ENCODE measurements at places on chromosomes 12 and 14.
A peak's percentile ranks its signal among the peaks of the same experiment; 100 is the strongest.

DNA sequence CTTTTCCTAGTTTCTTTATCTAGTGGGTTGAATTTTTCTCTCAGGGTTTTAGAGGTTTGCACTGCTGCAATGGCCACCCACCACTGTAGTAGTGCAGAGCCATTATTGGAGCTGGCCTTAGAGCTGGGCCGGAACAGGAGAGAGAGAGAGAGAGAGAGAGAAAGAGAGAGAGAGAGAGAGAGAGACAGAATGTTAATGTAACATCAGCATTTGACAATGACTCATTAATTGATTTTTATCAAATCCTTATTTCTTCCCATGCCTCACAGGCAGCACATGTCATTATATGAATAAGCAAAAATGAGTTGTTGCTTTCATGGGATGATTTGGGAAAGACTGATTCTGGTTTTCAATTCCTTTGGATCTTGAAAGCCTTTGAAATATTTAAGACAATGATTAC, 76.3 kb upstream of the PPP4R3A start:
- H3K4me1 ChIP-seq = no peaks in the 10 kb centered on the region
- H3K36me3 ChIP-seq = no peaks in the 10 kb centered on the region
- H3K4me3 ChIP-seq = no peak overlapping the region
- peaks cover 12% of the 10 kb centered on the region for H3K27me3 ChIP-seq

GRCh38 chr12:82880442-82880901, 193.8 kb downstream of the TMTC2 start:
- no peak overlapping the region for H3K27ac ChIP-seq
- no peaks in the 10 kb centered on the region for H3K27me3 ChIP-seq
- H3K36me3 ChIP-seq = no peaks in the 10 kb centered on the region

DNA sequence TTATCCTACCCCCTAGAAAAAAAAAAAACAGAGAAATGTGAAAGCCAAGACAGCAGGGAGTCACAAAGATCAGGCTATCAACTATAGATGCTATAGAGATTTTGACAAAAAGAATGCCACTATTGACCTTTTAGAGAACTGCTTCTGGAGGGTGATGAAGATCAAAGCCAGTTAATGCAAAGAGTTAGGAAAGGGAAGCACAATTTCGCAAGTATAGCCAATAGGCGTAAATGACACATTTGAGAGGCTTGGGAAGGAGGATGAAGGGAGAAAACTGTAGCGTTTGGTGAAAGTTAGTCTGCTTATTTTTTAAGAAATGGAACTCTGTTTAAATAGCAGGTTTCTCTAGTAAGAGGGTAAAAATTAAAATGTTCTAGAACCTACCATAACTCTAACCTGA, 190.7 kb downstream of the DUSP6 start:
- DNase-seq = no peak
- H3K27ac ChIP-seq = peak overlapping the region; percentile 74
- H3K36me3 ChIP-seq = no peaks in the 10 kb centered on the region
- H3K4me3 ChIP-seq = no peak overlapping the region
- H3K4me1 ChIP-seq = peaks cover 54% of the 10 kb centered on the region

DNA sequence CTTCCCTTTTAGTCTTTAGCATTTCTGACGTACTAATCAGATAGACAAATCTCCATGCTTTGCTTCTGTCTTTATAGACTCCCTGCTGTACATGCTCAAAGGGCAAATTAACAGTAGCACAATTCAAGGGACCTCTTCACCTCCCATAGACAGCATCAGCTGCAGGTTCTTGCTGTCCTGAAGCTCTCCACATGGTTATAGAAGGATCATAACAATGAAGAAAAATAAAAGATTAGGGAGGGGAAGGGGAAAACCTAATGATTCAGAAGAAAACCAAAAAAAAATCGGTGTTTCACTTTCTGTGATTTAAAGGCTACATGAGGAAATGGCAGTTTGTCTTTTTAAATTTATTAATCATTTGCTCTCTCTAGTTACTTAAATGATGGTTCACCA, 155.5 kb downstream of the PTCSC3 start:
- no peaks in the 10 kb centered on the region for H3K27me3 ChIP-seq
- no peaks in the 10 kb centered on the region for H3K36me3 ChIP-seq
- DNase-seq = no peak
- no peak overlapping the region for H3K4me3 ChIP-seq
- no peaks in the 10 kb centered on the region for H3K4me1 ChIP-seq
- H3K27ac ChIP-seq = no peak overlapping the region

- peaks cover 58% of the 10 kb centered on the region for H3K36me3 ChIP-seq
- H3K4me3 ChIP-seq = no peak overlapping the region
- DNase-seq = no peak
- no peaks in the 10 kb centered on the region for H3K27me3 ChIP-seq
These were observed 86.0 kb upstream of the ATF1 start for GRCh38 chr12:50677858-50678257.

- no peak overlapping the region for H3K27ac ChIP-seq
- H3K36me3 ChIP-seq = no peaks in the 10 kb centered on the region
- H3K27me3 ChIP-seq = no peaks in the 10 kb centered on the region
- DNase-seq = no peak
These were observed 81.2 kb downstream of the SPPL3 start for GRCh38 chr12:120822832-120823503.

- no peak overlapping the region for H3K27ac ChIP-seq
- no peak for DNase-seq
- peaks cover 39% of the 10 kb centered on the region for H3K36me3 ChIP-seq
- no peaks in the 10 kb centered on the region for H3K4me1 ChIP-seq
- no peaks in the 10 kb centered on the region for H3K27me3 ChIP-seq
These were observed 12.2 kb downstream of the EIF5 start for GRCh38 chr14:103346286-103346685.

DNA sequence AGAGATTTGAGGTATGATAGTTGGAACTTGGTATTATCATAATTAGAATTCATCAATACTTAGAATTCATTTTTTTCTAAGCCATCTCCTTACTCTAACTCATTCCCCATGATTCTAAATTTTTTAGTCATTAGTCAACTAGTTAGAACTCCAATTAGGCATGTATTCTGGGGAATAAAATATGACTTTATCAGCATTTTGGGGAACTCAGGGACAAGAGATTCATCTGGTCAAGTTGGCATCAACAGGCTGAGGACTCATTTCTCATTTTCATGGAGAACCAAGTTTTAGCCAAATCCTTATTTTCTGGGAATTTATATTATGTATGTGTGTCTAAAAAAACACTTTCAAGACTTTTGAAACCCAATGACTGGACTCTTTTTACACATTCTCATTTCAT, 29.2 kb downstream of the DIP2B start:
- peaks cover 66% of the 10 kb centered on the region for H3K4me1 ChIP-seq
- no peak overlapping the region for H3K4me3 ChIP-seq
- no peak for DNase-seq
- no peaks in the 10 kb centered on the region for H3K36me3 ChIP-seq
- no peaks in the 10 kb centered on the region for H3K27me3 ChIP-seq

DNA sequence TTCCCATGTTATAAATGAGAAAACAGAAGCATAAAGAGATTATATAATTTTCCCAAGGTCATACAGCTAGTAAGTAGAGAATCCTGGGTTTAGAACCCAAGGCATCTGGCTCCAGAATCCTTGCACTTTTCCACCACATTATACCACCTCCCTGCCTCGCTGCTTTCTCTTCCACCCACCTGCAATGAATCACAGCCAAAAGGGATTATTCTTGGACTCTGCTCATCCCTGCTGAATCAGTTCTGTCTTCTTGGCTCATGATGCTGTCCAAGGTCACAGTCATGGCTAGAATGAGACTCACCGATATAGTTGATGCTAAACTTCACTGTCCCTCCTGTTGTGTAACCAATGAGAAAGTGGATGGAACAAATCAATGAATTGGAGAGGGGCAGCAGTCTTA, 356.6 kb downstream of the FUT8 start:
- H3K4me3 ChIP-seq = no peak overlapping the region
- H3K36me3 ChIP-seq = no peaks in the 10 kb centered on the region
- no peak overlapping the region for H3K27ac ChIP-seq
- H3K27me3 ChIP-seq = no peaks in the 10 kb centered on the region
- DNase-seq = no peak
- H3K4me1 ChIP-seq = no peaks in the 10 kb centered on the region

DNA sequence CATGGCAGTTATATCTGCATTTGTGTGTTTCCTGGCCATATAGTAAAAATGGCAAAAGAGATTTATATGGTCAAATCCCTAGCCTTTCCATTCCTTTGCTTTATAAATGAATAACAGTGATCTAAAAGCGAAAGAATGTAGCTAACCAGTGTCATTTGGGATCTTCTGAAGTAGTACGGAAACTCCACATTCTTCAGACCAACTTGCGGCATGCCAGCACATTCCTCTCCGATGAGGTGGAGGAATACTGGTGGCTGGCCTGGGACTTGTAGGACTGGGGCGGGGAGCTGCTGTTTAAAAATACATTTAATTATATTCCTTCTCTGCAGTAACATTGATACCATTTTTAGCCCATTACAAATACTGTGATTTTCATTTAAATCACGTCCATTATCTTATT, 85.3 kb downstream of the SAMD4A start:
- peak; percentile 90 for DNase-seq
- H3K36me3 ChIP-seq = no peaks in the 10 kb centered on the region
- H3K4me3 ChIP-seq = peak overlapping the region; percentile 28
- peaks cover 51% of the 10 kb centered on the region for H3K4me1 ChIP-seq

DNA sequence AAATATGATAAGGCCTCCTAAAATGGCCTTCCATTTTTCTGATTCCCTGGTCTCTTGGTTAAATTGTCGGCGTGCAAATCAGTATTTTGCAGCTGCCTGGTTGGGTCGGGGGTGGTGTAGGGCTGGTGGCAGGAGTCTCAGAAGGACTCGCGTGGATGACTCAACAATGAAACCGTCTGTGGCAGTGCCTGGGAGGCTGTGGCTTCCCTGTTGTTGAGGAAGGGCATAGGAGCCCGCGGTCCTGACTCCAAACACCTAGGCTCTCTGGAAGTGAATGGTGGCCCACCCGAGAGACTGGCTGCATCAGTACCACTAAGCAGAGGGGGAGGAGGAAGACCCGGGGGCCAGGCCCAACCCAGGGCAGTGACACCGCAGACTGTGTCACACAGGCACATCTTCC, 207.9 kb downstream of the TTC7B start:
- no peak overlapping the region for H3K27ac ChIP-seq
- no peaks in the 10 kb centered on the region for H3K4me1 ChIP-seq
- no peak for DNase-seq
- H3K4me3 ChIP-seq = no peak overlapping the region

DNA sequence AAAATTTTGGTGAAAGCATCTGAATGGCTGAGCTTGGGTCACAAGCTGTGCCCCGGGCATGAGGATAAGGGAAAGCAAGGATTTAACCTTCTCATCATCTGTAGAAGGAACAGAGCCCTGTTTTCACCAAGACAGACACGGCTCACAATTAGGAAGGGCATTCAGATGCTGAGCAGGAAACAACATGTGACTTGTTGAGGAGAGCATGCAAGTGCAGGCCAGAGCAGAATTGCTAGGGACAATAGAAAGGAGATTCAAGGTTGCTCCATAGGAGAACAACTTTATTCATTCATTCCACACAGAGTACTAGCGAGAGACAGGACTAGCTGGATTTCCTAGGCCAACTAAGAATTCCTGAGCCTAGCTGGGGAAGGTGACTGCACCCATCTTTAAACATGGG, 14.6 kb upstream of the RILPL1 start:
- DNase-seq = no peak
- no peak overlapping the region for H3K4me3 ChIP-seq
- no peaks in the 10 kb centered on the region for H3K4me1 ChIP-seq
- H3K27me3 ChIP-seq = no peaks in the 10 kb centered on the region
- no peak overlapping the region for H3K27ac ChIP-seq

- H3K27me3 ChIP-seq = no peaks in the 10 kb centered on the region
- no peaks in the 10 kb centered on the region for H3K36me3 ChIP-seq
- DNase-seq = no peak
- H3K4me1 ChIP-seq = peaks cover 45% of the 10 kb centered on the region
- H3K27ac ChIP-seq = no peak overlapping the region
These were observed 17.8 kb downstream of the CORO1C start for GRCh38 chr12:108713471-108713870.

GRCh38 chr12:115798309-115798917, 479.1 kb downstream of the MED13L start:
- H3K27ac ChIP-seq = no peak overlapping the region
- no peaks in the 10 kb centered on the region for H3K36me3 ChIP-seq
- H3K4me1 ChIP-seq = no peaks in the 10 kb centered on the region
- DNase-seq = no peak
- no peak overlapping the region for H3K4me3 ChIP-seq

DNA sequence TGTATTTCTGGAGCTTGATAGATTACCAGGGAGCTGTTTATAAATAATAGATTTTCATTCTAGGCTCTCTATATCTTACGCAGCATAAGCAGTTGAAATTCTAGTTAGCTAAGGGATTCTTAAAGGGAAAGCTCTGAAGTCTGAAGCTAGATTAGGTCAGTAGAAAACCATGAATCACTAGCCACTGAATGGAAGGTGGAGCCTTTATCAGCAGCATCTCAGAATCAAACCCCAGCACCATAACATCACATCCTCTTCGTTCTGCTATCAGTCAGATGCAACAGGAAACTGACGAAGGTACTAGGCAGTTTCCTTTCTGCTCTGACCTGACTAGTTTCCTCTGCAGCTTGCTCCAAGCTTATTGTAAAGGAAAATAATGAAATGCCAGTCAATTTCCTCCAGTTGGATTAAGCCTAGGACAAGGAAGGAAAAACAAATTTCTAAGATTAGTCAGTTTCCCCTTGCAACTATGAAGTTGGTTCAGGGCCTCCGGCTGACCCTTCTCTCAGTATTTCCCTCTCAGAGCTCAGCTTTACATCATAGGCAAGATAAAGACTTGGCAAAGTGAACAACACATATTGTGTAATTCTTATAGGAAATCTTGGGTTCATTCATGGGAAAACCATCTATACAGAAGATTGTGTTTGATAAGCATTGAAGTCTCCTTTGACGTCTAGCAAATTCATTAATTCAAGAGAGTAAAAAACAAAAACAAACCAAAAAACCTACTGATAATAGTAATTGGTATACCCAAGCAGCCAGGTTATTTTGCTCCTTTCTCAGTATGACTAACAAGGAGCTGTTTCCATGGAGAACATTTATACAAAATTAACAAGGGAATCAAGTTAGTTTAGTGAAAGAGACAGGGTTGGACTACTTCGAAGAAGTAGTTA, 43.4 kb upstream of the CFAP54 start:
- DNase-seq = no peak
- H3K36me3 ChIP-seq = no peaks in the 10 kb centered on the region
- H3K4me3 ChIP-seq = no peak overlapping the region
- no peaks in the 10 kb centered on the region for H3K4me1 ChIP-seq
- no peaks in the 10 kb centered on the region for H3K27me3 ChIP-seq
- peak overlapping the region; percentile 57 for H3K27ac ChIP-seq

- H3K36me3 ChIP-seq = no peaks in the 10 kb centered on the region
- H3K27ac ChIP-seq = no peak overlapping the region
These were observed 169.3 kb downstream of the KTN1 start for GRCh38 chr14:55749201-55749812.

GRCh38 chr12:47717443-47718193, 7.7 kb downstream of the ENDOU start:
- H3K36me3 ChIP-seq = peaks cover 11% of the 10 kb centered on the region
- H3K4me3 ChIP-seq = no peak overlapping the region
- DNase-seq = no peak

GRCh38 chr12:109153821-109154441, 37.5 kb downstream of the ACACB start:
- no peak for DNase-seq
- no peaks in the 10 kb centered on the region for H3K36me3 ChIP-seq
- peak overlapping the region; percentile 69 for H3K4me3 ChIP-seq
- H3K27me3 ChIP-seq = no peaks in the 10 kb centered on the region
- H3K4me1 ChIP-seq = peaks cover 34% of the 10 kb centered on the region
- H3K27ac ChIP-seq = peak overlapping the region; percentile 76

- no peak overlapping the region for H3K27ac ChIP-seq
- no peak for DNase-seq
- H3K4me3 ChIP-seq = no peak overlapping the region
- H3K4me1 ChIP-seq = peaks cover 3% of the 10 kb centered on the region
- H3K36me3 ChIP-seq = no peaks in the 10 kb centered on the region
These were observed 45.8 kb downstream of the CCER1 start for GRCh38 chr12:90909069-90909770.

GRCh38 chr12:101855364-101855884, 22.0 kb upstream of the DRAM1 start:
- H3K27ac ChIP-seq = no peak overlapping the region
- DNase-seq = no peak

All from suprapubic skin (tissue), 4 donors.